ENCODE measurements at places on chromosomes 12 and 14.

- DNase-seq: no peak
Observed at GRCh38 chr12:12779529-12779928, 5.9 kb upstream of the APOLD1 start.

- DNase-seq: no peak
Observed at GRCh38 chr14:103545219-103545914, 16.4 kb downstream of the TRMT61A start.

GRCh38 chr12:75481774-75482173 lies 1.2 kb downstream of the GLIPR1 start:
- DNase-seq: no peak

DNA sequence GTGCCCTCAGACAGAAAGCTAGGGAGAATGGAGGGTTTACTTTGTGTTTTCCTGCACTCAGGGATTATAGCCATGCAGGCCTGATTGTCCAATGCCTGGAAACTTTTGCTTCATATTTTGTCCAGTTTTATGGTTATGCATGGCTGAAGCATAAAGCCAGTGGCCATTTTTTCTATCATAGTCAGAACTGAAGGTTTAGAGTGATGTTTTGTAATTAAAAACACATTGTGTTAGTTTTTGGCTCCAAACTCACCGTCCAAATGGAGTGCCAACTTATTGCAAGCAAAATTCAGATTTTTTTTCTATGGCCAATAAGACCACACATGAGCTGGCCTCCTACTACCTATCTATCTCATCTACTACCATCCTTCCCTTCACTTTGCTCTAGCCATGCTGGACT lies 40.2 kb upstream of the ATP2B1 start:
- no peak for DNase-seq

DNA sequence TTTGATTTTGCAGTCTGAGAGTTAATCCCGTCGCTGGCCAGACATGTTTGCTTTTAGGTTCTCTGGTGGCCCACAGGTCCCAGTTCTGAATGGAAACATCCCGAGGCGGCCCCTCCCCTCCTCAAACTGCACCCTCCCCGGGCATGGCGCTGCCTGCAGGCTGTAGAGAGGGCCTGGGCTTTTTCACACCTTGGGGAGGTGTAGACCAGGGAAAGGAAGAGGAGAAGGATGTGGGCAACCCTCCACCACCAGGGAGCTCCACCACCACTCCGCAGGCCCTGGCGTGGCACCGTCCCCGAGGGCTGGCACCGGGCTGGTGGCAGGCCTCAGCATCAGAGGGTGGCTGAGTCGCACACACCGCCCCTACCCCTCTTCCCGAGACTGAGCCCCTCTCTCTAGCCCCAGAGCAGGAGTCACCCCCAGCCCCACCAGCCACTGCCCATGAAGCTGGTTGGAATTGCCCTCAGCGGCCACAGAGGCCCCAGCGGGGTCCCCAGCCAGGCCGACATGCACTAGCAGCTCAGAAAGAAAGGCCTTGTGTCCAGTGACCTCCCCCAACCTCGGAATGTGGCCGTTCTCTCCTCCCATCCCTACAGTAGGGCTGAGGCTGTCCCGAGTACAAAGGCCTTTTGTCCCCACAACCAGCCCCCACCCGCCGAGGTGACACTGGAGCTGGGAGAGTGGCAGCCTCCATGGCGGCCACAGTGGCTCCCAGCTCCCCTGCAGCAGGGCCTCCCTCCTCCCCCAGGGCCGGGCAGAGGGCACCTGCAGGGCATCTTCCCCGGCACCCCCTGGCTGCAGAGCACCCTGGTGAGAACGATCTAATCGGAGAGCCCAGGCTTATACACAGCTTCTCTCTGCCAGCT lies 23.5 kb upstream of the INF2 start:
- DNase-seq: no peak

DNA sequence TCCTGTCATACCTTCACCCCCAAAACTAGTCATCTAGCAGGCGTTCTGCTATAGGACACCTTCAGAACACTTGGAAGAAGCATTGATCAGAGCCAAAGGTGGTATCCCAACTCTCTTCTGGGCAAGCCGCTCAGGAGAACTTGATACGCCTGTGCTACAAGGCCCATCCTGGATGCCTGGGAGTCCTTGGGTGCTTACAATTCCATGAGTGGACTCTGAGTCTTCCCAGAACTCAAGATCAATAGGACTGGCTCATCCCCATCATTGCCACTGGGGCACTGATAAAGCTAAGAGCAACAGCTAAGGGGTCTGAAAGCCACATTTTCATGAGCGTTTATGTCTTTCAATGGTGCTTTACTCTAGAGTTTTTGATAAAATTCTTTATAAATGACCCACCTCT lies 1.9 kb downstream of the SPTB start:
- DNase-seq: no peak

GRCh38 chr12:29287622-29288021 lies 93.3 kb downstream of the ERGIC2 start:
- no peak for DNase-seq

DNA sequence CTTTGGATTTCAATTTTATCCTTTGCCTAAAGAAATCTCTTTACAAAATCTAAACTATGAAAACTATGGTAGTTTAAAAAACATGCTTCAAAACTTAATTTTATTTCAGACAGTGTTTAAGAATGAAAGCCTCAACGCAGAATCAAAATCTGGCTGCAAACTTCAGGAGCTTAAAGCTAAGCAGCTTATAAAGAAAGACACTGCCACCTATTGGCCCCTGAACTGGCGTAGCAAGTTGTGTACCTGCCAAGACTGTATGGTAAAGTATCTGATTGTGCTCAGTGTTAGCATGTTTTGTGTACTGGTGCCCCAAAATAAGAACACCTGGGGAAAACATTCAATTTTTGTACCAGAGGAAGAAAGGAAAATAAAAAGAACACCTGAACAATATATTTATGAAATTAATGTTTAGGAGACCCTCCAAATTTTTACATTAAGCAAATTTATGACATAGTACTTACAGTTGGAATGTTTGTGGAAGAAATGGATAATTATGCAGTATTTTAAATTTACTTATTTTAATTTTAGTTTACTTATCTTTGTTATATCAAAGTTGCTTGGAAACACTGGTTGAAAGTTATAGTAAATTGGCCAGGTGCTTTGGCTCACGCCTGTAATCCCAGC lies 12.2 kb downstream of the UBR7 start:
- no peak for DNase-seq

DNA sequence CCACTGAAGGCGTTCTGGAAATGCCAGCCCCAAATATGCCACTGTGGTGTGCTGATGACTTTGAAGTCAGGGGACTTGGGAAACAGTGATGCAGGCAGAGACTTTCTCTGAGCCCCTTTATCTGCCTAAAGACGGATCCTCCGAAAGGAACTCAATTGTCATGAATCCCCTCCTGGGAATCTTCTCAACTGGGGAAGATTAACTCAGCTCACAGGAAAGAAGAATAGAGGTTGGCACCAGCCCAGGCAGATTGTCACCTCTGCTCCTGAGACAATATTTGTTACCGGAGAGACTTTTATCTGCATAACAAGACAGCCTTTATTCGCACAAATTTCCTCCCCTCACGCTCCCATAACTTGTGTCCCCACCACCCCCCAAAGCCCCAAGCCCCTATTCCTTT lies 414.4 kb downstream of the FUT8 start:
- DNase-seq: no peak

All from stimulated activated CD4-positive, alpha-beta T cell treated with anti-CD3 and anti-CD28 coated beads, TNF-alpha, amount 100 ng/mL, for 4 hours (primary cell).